ENCODE measurements at places on chromosomes 12 and 14.

DNA sequence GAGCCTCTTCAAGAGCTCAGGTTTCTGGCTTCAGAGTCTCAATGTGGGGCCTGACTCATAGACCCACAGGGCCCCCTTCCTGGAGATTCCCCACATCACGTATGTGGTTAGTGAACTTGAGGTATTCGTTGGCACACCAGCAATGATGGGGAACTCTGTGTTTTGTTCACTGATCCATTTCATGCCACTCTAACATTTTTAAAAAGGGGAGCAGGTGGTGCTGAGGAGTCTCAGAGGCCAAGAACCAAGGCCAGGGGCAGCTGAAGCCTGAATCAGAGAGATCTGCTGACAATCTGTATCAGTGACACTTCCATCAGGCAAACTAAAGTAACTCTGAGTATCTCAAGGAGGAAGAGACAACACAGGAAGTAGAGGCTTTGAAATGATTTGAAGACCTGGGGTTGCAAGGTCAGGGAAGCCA lies 323.4 kb downstream of the VRK1 start:
- DNase-seq = peak; percentile 65

- no peak for DNase-seq
Measured at GRCh38 chr12:51839310-51839947, 9.1 kb downstream of the FIGNL2 start.

DNA sequence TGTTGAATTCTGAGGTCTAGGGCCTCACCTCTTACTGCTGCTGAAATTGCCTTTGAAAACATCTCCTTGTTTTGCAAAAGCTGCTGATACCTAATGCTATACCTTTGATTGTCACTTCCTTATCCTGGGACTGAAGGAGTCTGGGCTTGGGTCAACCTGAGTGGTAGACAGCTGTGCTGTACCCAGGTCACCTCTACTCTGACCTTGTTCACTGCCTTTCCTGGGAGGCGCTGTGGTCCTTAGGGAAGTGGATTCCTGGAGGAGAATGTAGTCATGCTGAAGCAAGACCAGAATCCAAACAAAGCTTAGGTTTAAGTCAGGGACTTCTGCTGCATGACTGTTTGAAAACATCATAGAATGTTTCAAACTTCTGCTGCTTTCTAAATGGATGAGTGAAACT lies 191.4 kb downstream of the SNAPC1 start:
- no peak for DNase-seq

DNA sequence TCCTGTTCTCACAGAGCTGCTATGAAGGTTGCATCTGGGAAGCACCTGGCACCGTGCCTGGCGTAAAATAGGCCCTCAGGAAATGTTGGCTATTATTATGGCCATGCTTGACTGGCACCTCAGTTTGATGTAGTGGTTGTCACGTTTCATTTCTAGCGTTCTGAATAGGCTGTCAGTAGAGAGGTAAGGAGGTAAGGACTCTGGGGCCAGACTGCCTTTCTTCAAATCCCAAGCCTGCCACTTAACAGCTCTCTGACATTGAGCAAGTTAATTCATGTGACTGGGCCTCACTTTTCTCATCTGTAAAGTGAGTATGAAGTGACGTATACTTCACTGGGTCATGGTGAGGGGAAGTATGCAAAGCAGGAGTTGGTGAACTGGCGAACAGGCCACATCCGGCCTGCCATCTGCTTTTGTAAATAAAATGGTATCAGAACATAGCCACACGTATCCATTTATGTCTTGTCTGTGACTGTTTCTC lies 196.2 kb downstream of the CACNA1C start:
- DNase-seq = peak; percentile 33

DNA sequence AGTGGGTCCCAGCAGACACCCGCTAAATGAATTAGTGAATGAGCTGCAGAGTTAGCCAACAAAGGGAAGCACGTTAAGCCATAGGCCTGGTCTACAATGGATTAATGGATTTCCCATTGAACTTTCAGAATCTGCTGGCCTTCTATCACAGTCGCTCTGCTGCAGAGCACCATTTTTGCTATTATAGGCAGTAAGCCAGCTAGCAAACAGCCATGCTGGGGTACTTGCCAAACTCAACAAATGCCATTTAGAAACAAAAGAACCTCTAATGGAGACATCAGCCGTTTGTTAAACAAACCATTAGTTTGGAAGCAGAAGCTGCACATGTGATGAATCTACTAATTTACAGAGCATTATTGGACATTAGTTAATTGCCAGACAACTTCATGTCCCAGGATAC lies 181.1 kb upstream of the STXBP6 start:
- DNase-seq = no peak

DNA sequence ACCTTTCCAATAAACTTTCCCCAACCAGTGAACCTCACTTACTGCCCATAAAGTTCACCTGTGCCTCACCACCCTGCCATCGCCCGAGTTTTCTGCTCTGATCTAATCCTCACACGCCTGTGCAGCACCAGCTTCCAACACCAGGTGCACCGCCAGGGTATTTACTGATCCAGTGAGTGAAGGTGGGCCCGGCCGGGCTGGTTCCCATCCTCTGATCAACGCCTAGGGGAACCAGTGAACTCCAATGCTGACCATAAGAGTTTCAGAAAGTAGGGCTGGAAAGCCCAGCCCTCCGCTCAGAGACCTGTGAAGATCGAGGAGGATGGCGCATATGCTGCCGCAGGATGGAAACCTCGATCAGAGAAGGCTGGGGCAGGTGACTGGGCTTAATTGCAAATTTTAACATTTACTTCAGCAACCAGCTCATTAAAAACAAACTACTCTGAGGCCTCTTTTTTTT lies 685 bp upstream of the MYL6B start:
- no peak for DNase-seq

DNA sequence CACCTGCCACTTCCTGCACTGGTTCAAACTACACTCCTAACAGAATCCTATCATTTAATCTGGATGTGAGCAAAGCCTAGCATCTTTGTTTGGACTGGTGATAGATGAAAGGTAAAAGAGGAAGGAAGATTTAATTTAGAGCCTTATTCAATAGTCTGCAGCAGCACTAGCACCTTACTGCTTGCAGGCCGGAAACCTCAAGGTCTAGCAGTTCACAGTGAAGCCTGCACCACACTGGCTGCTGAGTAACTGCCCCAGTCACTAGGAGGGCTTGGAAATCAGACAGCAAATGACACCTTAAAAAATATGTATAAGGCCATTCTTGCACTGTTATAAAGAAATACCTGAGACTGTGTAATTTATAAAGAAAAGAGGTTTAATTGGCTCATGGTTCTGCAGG lies 358.0 kb downstream of the DAD1 start:
- DNase-seq = no peak

DNA sequence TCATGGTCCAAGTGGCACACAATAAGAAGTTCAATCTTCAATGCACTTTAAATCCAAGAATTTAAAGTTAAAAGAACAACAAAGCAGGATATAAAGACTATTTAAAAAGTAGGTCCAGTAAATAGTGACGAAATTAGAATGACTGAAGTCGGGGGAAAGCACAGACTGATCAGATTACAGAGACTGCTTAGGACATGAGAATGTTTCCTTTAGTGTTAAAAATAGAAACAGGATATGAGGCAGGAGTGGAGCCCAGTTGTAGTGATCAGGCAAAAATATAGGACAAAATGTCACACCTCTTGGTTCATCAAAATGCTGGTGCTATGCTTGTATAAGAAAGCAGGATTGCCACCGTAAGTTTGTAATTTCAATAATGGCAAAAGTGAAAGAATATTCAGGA lies 52.2 kb upstream of the CD163 start:
- peak; percentile 83 for DNase-seq

- DNase-seq = no peak
Measured at GRCh38 chr14:101282418-101282817, 278.9 kb upstream of the DIO3 start.

DNA sequence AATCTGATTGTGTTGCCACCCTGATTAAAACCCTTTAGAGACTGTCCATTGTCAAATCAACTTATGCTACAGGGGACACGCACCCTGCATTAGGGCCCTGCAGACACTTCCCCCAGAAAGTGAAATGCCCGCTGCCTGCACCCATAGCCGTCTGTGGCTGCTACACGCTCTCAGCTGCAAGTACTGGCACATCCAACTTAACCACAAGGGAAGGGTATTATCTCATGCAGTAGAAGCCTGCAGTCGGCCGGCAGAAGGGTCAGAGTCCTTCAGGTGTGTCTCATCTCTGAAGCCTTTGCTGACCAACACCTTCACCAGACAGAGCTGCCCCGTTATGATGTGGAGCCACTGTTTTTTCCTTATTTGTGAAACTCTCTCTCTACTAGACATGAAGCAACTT lies 20.8 kb downstream of the CFAP251 start:
- DNase-seq = no peak

DNA sequence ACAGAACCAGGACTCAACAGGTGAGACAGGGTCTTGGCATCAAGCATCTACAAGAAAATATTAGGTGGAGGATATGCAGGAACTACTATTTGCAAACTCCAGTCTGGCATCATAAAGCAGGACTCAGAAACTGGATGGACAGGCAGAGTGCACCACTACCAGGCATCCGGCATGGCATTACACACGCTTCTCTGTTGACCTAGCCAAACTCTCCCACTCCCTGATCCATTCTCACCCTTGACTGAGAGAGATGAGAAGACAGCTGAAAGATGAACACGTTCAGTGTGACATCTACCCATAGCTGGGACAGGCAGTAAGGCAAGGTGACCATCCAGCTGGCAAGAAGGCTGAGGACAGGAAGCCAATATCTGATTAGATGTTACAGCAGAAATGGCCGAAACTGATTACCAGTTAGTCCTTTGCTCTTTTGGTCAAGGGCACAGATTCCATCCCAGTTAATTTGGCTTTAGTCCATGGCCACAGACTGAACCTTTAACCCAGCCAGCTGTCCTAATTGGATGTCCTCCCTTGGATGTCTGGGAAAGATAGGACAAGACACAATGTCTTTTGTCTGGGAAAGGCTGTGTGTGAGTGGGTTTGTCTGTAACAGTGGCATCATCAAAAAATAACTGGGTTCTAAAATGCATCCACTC lies 71.6 kb downstream of the BBS10 start:
- no peak for DNase-seq

- no peak for DNase-seq
Measured at GRCh38 chr14:99808154-99808505, 14.9 kb downstream of the EML1 start.

DNA sequence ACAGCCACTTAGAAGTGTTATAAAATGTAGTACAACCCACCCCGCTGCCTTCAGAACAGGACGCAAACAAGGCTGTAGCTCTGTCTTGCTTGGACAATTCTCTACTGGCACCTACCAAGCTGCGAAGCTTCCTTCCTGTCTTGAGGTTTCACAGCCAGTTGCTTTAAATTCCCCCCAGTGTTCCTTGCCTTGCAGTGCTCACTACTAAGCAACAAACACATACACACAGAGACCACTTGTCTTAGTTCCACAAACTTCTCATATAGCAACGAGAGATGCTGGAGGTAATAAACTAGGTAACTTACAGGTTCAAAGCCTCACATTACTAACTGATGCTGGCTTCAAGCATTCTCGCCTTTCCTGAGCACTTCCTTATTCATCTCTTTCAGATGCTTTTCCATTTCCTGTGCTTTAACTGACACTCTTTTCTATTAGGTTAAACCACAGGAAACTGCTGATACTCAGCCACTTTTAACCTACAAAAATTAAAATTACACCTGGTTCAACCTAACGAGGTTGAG lies 91.5 kb upstream of the PTGDR start:
- DNase-seq = no peak

DNA sequence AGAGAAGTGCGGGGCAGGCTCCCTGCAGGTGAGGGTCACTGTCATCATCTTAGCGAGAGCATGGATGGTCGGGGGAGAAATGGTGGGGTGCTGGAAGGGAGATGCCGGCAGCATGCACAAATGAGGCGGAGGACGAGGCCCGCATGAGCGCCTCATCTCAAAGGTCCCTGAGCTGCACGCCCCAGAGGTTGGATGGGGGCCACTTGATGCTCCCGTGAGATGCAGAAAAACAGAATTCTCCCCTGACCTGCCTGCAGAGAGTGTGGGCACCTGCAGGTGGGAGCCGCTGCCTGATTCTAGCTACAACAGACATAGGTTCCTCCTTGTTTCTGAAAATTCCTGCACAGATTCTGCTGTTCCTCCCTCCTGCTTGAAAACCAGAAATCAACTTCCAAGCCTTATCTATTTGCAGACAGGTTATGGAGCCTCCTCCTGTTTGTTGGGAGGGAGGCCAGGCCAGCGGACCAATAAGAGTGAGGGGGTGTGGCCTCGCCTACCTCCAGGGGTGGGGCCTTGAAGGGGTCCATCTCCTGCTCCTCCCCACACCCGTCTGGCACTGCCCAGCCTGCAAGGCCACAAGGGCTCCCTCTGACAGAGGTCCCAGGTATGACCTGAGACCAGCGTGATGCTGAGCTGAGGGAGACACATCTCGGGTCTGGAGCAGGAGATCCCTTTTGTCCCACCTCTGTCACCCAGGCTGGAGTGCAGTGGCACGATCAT lies 67.2 kb downstream of the KDM2B start:
- peak; percentile 34 for DNase-seq

- DNase-seq = peak; percentile 8
Measured at GRCh38 chr14:90060965-90061684, 669 bp upstream of the KCNK13 start.

- no peak for DNase-seq
Measured at GRCh38 chr12:52877242-52877641, 27.6 kb downstream of the KRT8 start.

GRCh38 chr12:109461846-109462756 lies 15.0 kb downstream of the KCTD10 start:
- DNase-seq = peak; percentile 76

- DNase-seq = no peak
Measured at GRCh38 chr12:102388469-102388868, 91.9 kb downstream of the IGF1 start.

GRCh38 chr12:19726592-19726991 lies 287.3 kb downstream of the AEBP2 start:
- DNase-seq = no peak

DNA sequence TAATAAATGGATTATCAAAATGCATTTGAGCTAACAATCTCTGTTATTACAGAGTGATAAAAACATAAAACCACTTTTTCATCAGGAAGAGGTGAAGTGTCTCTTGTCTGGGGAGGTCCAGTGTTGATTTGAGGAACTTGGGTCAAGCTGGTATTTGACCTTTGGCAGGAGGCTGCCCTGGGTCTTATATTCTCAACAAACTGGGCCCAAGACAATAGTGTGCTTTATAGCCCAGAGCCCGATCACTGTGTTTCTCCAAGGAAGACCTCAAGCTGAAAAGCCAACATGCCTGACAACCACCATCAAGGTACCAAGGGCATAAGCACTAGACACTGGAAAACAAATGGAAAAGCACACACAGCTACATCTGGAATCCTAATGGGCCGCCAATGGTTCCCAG lies 137.0 kb downstream of the SLC25A21 start:
- DNase-seq = no peak

Measured in HT1080 (cell line).